ENCODE measurements at places on chromosomes 13 and 19.

DNA sequence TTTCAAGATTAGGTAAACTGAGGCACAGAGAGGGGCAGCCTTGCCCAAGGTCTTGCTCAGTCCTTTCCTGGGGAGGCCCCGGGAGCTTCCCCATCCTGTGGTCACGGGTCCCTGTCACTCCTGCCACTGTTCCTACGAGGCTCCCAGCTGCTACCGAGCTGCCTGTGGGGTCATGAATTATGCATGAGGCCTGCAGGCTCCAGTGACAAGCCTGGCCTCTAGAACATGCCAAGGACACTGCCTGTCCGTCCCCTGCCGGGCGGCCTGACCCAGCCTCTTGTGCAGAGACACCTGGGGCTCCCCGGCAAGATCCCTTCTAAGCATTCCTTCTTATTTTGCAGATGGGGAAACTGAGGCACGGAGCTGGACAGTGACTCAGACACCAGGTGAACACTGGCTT is 2.7 kb downstream of the FCHO1 start:
- no peak for DNase-seq

DNA sequence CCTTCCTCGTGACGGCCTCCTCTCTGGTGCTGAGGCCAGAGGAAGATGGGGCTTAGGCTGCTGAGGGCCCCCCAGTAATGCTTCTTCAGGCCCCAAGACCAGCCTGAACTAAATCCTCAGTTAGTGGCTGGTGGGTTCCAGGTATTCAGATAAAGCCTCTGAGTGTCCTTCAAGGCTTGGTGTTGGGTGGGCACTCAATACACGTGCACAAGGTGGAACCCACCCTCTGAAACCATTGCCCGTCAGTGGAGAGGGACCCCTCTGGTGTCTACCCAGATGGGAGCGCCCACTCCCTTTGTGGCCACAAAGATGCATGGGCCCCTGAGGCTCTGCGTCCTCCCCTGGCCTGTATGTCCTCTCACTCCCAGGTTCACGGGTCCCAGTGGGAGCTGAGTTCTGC is 79.0 kb downstream of the IER2 start:
- no peak for DNase-seq

- DNase-seq: no peak
Measured at GRCh38 chr13:107375701-107376340, 807.9 kb upstream of the ARGLU1 start.

DNA sequence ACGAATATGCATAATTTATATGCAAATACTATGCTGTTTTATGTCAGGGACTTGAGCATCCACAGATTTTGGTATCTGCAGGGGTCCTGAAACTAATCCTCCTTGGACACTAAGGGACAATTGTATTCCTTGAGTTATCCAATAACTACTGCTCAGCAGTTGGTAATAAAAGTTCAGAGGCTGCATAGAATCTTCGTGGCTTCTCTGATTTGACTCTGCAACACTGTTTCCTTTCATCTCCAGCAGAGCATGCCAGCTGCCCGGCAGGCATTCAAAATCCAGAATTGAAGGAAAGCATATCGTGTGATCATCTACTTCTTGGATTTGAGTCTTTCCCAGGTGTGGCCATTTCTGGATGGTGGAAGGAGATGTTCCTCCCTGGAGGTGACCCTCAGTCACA is 64.5 kb upstream of the MRI1 start:
- no peak for DNase-seq

GRCh38 chr13:66530686-66531085 is 699.5 kb downstream of the PCDH9 start:
- DNase-seq: no peak

DNA sequence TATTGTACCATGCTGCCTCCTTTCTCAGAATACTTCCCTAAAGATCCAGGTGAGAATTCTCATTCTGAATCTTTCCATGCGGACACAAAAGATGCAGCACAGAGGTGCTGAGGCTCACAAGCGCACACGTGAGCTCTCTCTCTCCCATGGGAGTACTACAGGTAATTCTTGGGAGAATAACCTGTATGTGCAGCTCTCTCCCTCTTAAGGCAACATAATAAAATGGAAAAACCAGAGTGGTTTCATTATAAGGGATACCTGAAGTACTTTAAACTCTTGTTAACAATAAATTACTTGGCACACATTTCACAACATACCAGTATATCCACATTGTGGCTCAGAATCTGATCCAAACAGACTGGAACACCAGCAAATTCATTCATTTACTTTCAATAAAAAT is 40.4 kb downstream of the INTS6 start:
- DNase-seq: no peak

GRCh38 chr19:14325863-14326262 is 55.4 kb upstream of the ADGRE5 start:
- DNase-seq: no peak

DNA sequence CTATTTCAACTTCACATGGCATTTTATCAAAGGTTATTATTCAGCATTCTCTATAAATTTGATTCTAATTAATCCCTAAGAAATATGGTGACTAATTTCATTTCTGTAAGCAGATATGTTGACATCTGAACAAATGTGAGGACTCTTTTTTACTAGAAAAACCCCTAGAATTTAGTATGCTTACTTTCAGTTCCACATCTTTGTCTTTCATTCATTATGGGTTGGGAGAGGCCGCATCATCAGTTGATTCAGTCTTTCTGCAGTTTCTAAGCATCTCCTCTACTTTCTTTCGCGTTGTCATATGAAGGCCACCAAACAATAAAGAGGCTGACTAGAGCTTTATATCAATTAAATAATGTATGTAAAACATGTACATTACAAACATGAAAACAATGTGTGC is 55.4 kb upstream of the MTIF3 start:
- no peak for DNase-seq

DNA sequence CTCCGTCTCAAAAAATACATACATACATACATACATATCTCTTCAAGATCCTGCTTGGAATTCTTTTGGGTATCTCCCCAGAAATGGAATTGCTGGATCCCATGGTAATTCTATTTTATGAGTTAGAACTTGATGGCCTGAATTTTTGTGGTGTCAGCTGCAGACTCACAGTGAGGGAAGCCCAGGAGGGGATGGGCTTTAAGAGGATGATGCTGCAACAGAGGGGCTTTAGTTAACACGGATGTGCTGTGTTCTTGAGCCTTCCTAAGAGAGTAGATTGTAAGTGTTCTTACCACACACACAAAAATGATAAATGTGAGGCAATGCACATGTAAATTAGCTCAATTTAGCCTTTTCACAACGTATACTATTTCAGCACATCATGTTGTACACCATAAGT is 31.8 kb downstream of the CACNG6 start:
- no peak for DNase-seq

GRCh38 chr19:36876993-36877938 is 26.6 kb downstream of the ZNF345 start:
- DNase-seq: no peak

GRCh38 chr13:45215392-45216077 is 14.7 kb upstream of the KCTD4 start:
- DNase-seq: no peak

GRCh38 chr13:27920677-27921420 is 1.0 kb downstream of the PDX1 start:
- no peak for DNase-seq

GRCh38 chr13:23467932-23468278 is 34.4 kb upstream of the SACS start:
- no peak for DNase-seq

DNA sequence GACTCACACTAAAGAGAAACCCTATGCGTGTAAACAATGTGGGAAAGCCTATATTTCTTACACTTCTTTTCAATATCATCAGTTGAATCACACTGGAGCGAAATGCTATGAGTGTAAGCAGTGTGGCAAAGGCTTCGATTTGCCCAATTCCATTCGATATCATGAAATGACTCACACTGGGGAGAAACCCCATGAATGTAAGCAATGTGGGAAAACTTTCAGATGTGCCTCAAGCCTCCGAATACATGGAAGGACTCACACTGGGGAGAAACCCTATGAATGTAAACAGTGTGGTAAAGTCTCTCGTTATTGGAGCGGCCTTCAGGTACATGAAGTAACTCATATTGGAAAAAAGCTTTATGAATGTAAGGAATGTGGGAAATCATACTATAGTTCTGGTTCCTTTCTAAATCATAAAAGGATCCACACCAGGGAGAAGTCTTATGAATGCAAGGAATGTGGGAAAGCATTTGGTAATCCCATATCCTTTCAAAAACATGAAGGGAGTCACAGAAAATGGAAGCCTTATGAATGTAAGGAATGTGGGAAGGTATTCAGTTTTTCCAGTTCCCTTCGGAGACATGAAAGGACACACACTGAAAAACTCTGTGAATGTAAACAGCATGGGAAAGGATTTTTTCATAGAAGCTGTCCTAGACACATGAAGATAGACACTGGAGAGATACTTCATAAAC is 28.1 kb downstream of the ZNF20 start:
- DNase-seq: no peak

DNA sequence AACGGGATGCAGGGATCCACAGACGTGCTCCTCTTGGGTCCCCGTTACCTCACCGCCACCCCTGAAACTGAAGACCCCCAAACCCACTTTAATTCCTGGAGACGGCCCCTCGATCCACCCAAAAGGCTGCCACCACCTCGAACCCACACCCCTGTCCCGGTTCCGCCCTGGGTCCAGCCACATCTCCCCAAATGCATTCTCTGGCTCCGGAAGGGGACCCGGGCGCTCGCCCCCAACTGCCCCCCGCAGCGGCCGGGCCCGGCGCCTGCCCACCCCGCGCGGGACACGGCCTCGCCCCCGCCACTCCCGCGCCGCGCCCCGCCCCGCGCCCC is 219 bp upstream of the FSTL3 start:
- no peak for DNase-seq

GRCh38 chr19:4911786-4912672 is 2.7 kb downstream of the UHRF1 start:
- peak; percentile 99 for DNase-seq

GRCh38 chr19:53960187-53960586 is 2.5 kb upstream of the CACNG8 start:
- DNase-seq: no peak

DNA sequence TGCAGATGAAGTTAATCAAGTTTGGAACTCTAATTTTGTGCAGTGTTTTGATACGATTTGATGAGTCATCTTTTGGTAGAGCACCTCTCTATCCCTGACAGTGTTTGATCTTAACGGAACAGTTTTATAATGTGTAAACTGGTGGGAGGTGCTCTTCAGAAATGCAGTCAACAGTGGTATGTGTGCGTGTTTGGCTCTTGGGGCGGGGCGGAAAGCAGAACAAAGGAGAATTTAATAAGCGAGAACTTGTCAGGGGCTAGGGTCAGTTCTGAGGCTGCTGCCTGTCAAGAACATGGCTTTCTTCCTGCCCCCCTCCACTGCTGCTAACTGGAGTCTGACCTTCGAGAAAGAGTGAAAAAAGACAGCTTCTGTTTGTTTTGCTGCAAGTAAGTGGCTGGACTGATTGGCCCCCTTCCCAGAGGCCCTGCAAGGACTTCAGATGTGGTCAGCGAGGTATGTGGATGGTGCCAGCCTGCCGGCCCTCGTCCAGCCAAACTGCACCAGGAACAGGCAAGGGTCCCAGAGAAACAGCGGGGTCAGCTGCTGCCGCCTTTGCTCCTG is 40.8 kb downstream of the BBC3 start:
- no peak for DNase-seq

DNA sequence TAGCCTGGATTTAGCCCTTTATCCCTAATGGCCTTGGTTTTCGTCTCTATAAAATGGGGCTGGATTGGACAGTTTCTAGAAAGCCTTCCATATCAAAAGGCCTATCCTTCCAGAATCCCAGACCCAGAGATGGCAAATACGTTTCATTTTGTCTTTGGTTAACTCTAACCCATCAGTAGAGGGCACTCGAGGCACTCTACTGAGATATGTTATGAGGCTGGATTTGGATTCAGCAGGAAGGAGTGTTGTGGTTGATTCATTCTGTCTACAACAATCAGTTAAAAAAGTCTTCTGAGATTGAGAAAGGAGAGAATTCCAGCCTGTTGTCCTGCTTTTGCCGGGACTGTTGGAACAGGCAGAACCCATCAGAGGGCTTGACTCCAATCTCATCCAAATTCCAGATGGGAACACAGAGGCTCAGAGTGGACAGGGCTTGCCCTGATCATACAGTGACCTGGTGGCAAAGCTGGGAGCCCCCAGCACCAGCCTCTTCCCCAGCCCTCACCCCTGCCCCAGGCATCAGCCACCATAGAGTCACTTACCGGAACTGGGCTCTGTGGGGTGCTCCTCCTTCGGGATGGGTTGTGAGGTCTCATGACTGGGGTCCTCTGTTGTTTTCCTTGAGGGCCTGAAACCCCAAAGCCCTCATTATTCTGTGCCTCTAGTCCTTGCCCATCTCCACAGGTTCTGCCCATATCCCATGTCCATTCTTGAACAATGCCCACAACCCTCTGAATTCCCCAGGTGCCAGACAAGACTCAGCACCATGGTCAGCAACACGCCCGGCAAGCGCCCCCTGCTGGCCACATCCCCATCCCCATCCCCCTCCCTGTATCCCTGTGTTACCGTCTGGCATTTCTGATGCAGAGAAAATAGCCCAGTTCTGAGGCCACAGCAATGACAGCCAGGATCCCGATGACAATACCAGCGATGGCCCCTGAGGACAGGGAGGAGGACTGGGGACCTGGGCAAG is 12.3 kb upstream of the ZNF180 start:
- peak; percentile 33 for DNase-seq

GRCh38 chr13:59780058-59780457 is 383.7 kb downstream of the DIAPH3 start:
- DNase-seq: no peak

- no peak for DNase-seq
Measured at GRCh38 chr13:78595495-78596398, 7.6 kb downstream of the POU4F1 start.

GRCh38 chr19:42850981-42851717 is 28.4 kb downstream of the PSG1 start:
- DNase-seq: peak; percentile 89

GRCh38 chr19:45496349-45496953 is 396 bp downstream of the RTN2 start:
- DNase-seq: no peak

GRCh38 chr13:112608212-112608611 is 20.3 kb upstream of the TUBGCP3 start:
- no peak for DNase-seq

GRCh38 chr13:21095311-21095710 is 33.9 kb upstream of the LATS2 start:
- DNase-seq: no peak

DNA sequence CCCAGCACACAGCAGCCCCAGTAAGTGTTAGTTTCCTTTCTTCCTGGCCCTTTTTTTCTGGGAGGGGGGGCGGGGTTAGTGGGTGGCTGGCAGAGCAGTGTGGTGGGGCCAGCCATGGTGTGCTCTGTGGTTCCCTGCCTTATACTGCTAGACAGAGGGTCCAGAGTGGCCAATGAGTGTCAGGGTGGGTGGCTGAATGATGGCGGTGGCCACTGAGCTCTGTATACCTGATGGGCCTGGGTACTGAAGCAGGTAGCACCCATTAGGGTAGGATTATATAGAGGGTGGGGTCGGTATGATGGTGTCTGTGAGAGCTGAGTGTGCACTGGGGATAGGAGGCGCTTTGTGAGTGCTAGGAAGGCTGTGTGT is 13.8 kb downstream of the CIC start:
- no peak for DNase-seq

GRCh38 chr13:80239571-80240255 is 101.2 kb downstream of the SPRY2 start:
- no peak for DNase-seq

GRCh38 chr13:50167224-50167947 is 152.1 kb downstream of the KCNRG start:
- DNase-seq: no peak

GRCh38 chr13:94481941-94482340 is 2.5 kb upstream of the DCT start:
- no peak for DNase-seq

- DNase-seq: peak; percentile 59
Measured at GRCh38 chr19:48624067-48624594, 4.8 kb downstream of the SPHK2 start.
